Activated CD4-positive, alpha-beta T cell treated with anti-CD3 and anti-CD28 coated beads for 4 hours (primary cell): ENCODE measurements at places on chromosomes 16 and 17.
A peak's percentile ranks its signal among the peaks of the same experiment; 100 is the strongest.

DNA sequence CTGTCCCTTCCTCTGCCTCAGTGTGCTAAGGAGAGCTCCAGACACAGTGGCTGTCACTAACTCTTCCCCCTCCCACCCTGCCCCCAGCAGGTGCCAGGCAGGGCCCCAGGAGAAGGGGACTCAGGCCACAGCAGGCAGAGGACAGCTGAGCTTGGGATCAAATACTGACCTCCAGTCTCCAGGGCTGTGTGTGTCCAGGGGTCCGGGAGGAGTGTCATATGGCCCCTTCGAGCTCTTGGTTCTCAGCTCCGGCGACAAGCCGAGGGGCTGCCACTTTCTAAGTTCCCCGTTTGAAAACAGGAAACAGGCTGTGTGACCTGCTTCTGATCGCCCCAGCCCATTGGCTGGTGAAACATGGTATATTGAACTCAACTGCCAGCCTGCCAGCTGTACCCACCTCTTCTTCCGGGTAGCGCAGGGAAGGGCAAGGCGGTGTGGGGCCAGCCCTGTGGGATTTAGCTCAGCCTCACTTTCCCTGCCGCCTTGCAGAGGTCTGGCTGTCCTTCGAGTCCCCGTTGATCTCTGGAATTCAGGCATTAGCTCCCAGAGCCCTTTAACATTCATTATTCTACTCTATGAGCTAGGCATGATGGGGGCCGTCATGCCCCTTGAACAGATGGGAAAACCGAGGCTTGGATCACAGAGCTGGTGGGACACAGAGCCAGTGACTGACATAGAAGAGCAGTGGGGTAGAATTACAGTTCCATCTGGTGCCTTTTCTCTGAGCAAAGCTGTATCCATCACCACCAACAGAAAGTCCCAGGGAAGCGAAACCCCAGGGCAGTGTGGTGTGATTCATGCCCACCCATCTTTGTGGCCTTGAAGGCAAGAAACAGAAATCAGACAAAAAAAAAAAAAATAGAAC is at the start of gene SNX20:
TSS of gene SNX20 (minus strand) at position 292 of the 865 bp plus-strand sequence. CDS start 3,786 bp downstream, outside the sequence.
- peak; percentile 60 for DNase-seq

GRCh38 chr17:12789075-12789480 is 220 bp upstream of the ARHGAP44 start:
- DNase-seq: no peak

GRCh38 chr17:8691931-8692330 is 52.7 kb downstream of the CCDC42 start:
- DNase-seq: no peak

DNA sequence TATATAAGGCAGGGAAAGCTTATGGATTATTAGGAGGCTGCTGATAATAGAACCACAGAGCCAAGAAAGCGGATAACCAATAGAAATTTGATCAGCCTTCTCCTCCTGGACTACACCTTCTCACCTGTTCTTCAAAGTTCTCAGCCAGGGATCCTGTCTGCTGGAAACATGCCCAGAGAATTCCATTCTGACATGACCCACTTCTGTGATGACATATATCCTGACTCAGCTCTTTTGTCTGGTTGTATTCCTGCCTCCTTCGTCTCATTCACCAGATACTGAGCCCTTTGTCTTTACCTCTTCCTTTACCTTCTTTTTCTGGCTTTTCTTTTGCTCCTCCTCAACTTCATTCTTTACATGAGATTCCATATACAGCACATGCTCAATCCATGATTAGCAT is 576.1 kb downstream of the CDH11 start:
- DNase-seq: no peak

GRCh38 chr17:42422958-42423712 is at the start of gene CAVIN1:
Gene CAVIN1, minus strand, starts transcription at chr17:42423256. Its CDS starts 159 bp downstream, at chr17:42423097.
- DNase-seq: no peak
